Activated CD4-positive, alpha-beta T cell treated with anti-CD3 and anti-CD28 coated beads for 48 hours (primary cell): ENCODE measurements at places on chromosomes 6 and 20.
A peak's percentile ranks its signal among the peaks of the same experiment; 100 is the strongest.

DNA sequence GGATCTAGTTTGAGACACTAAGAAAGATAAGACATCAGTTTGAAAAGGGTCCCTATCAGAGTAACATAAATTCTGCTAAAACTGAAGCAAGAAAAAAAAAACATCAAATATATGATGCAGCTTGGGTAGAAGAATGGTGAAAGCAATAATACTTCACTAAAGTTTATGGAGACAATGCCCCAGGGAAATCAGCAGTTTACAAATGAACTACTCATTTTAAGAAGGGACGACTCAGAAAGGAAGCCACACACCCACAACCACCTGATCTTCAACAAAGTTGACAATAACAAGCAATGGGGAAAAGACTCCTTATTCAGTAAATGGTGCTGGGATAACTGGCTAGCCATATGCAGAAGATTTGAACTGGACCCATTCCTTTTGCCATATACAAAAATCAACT lies 143.5 kb downstream of the TPBG start:
- DNase-seq, result no peak

DNA sequence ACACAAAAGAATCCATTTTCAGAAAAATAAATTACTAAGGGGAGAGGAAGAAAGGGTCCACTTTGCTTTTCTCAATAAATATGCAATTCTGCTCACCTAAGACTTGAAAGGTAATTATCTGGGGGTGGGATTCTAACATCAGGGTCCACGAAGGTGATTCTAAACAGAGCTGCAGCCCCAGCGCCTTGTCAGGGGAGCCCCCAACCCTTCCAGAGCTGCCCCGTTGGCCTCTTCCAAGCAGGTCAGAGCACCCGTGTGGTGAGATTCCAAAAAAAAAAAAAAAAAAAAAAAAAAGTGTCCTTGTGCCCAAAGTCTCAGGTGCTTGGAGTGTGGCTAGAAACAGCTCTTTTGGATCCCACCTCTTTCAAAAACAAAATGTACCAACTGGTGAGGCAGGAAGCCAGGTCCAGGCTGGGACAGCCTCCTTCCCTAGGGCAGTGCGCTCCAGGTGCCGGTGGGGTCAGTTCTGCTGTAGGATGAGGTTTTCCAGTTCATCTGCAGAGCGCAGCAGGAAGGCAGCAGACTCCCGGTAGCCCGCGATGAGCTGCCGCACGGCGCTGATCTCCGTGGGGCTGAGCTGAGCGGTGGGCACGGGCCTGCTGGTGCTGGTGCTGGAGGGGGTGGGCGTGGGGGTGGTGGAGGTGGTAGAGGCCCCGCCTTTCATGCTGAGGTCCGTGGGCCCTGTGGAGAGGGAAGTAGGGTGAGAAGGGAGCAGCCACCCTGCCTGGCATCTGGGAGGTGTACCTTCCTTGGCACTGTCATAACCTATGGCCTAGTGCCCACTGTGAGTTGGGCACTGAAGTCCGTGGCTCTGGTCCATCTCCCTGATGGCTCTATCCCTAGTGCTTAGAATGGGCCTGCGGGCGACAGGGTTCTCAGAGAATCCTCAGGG lies 89.3 kb downstream of the ASXL1 start:
- no peak for DNase-seq

GRCh38 chr6:143762126-143762525 lies 81.0 kb upstream of the LTV1 start:
- no peak for DNase-seq

DNA sequence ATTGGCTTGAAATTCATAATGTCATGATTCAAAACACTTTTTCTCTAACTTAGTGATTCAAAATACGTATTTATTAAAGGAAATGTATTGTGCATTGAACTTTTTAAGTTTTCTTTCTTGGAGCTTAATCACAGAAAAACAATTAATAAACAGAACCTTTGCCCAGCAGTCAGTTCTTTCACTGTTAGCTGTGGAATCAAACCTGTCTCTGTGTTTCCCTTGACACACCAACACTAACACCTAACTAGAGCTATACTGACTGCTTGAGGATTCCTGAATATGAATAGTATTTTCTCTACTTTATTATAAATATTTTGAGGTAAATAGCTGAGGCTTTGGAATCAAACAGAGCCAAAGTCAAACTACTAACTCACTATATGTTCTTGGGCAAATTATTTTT lies 296.4 kb downstream of the HIVEP2 start:
- DNase-seq, result no peak

DNA sequence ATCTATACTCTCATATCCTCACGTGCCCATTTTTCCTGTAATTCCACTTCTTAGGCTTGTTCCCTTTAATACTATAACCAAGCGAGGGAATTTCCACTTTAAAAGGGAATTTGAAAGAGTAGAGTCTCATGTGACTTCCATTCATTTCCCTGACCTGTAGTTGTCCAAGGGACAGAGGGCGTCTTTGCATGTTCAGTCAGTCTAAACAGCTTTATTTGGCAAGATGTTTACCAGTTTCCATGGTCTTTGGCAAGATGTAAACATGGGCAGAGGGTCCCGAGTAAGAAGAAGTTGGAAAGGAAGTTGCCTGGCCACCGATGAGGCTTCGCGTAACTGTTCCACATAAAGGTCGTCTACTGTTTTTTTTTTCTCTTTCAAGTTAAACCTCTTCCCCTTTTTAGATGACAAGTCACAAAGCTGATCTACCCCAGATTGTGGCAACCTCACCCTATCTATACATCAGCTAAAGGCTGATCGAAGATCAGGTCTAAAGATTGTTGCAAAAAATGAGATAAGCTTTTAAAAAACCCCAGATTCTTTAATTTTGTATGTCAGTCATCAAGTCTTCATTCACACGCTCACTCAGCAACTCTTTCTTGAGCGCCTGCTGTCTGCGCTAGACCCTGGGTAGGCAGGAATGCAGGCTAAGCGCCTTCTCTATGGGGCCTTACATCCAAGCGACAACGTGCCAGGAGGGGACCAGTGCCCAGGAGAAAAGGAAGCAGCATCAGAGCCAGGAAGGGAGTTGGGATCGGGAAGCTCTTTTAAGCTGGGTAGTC lies 31.7 kb upstream of the CCR6 start:
- no peak for DNase-seq

- DNase-seq, result no peak
These were observed 1.1 kb downstream of the VAPB start for GRCh38 chr20:58389968-58390658.

- no peak for DNase-seq
These were observed 57.2 kb downstream of the CEP43 start for GRCh38 chr6:167056370-167056769.

DNA sequence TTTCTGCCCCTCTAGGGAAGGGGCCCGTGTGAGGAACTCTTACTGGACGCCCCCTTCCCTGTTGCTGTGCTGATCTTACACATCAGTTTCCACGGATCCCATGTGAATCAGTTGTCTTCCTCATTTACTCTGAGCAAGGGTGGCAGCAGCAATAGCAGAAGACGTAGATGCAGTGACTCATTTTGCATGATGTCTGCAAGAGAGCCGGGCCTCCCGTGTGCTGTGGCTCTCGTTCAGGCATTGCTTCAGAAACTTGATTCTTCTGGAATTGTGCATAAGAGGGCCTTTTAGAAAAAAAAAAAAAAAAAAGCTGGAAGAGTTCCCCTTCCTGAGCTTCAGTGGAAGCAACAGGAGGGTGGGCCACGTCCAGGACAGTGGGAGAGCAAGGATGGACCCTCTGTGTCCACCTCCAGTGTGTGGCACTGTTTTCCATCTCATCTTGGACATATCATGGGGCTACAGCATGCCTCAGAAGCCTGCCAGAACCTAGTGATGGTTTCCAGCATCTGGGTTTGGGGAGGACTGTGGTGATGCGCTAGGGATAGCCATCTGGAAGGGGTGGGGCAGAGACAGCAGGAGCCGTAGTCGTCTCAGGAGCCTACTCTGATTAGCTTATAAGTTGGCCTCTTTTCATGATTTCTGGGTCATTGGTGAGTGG lies 62.1 kb downstream of the FOXO3 start:
- no peak for DNase-seq

- DNase-seq, result no peak
These were observed 62.8 kb upstream of the APCDD1L start for GRCh38 chr20:58577871-58578598.

- no peak for DNase-seq
These were observed 20.2 kb downstream of the MRPL14 start for GRCh38 chr6:44107017-44107416.

DNA sequence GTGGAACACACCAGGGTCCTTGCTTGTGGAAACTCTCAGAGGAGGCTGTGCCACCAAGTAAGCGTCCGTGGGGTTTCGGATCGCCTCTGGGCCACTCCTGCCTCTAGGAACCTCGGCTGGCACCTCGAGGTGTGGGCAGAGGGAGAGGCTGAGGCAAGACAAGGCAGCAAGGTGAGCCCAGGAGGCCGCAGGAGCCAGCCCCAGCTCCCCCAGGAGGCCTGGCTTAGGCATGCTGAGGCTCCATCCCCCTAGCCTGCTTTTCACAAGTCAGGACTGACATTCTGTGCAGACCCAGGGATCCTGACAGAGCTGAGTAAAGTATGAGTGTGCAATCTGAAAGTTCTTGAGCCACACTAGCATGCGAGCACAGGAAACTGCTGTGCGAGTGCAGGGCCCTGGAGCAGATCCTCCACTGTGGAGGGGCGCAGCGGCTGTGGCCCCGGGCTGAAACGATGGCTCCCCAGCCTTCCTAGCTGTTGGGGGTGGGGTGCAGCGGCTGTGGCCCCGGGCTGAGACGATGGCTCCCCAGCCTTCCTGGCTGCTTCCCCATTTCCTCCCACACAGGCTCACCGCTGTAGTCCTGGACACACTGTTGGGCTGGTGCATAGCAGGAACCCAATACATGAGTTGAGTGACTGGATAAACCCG lies 75.2 kb upstream of the CD93 start:
- no peak for DNase-seq

- DNase-seq, result peak; percentile 88
These were observed 44.6 kb downstream of the SYNJ2 start for GRCh38 chr6:158026054-158026900.

DNA sequence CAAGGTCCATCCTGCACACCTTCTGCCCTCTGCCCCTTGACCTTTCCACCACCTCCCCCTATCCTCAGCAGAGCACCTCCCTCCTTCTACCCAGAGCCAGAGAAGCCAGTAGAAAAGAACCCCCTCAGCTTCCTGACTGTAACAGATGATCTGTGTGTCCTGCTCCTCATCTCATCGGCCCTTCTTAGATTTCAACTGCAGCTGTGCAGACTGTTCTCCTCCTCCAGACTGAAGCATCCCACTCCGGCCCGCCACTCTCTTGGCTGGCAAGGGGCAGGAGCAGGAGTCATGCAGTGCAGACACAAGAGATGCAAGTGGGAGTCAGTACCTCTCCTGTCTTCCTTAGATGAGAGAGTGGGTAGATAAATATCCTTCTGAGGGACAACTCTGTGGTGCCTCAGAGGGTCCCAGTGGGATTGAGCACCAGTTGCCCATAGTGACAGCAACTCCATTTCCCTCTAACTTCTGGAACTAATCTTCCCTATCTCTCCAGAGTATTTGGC lies 163.5 kb upstream of the MLN start:
- DNase-seq, result no peak

GRCh38 chr6:36149476-36149875 lies 19.2 kb downstream of the MAPK13 start:
- no peak for DNase-seq

- no peak for DNase-seq
These were observed 1.4 kb downstream of the MCM3 start for GRCh38 chr6:52283111-52283510.

- DNase-seq, result no peak
These were observed 696.5 kb upstream of the FLRT3 start for GRCh38 chr20:15033891-15034290.

GRCh38 chr20:57612436-57612835 lies 7.8 kb downstream of the ZBP1 start:
- DNase-seq, result no peak

DNA sequence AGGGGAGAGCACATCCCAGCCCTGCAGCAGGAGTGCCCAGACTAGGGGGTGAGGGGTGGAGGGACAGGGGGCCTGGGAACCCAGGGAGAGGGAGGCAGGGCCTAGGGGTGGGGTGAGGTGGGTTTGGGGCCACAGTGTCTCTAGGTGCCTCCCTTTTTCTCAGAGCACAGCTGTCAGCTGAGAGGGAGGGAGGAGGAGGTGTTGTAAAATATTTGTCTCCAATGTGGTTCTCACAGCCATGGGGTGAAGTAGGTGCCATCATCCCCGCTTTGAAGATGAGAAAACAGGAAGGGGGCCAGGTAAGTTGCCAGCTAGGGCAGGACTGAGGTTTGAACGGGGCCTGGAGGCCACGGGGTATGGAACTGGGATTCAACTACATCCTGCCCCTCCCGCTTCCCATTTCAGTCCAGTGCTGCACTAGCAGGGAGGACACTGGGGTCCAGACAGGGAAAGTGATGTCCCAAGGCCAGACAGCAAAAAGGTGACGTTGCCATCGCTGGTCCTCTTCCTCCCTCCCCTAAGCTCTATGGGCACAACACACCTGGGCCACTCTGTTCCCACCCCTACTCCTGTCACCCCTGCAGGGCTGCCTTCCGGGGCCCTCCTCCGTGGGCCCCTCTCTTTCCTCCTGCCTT lies 20.3 kb downstream of the PACSIN1 start:
- no peak for DNase-seq

- DNase-seq, result peak; percentile 85
These were observed 4.6 kb upstream of the RAE1 start for GRCh38 chr20:57346477-57346876.

- no peak for DNase-seq
These were observed 21.6 kb downstream of the NRSN1 start for GRCh38 chr6:24147511-24148153.

GRCh38 chr6:70281923-70282311 lies 21.0 kb downstream of the COL9A1 start:
- DNase-seq, result no peak

DNA sequence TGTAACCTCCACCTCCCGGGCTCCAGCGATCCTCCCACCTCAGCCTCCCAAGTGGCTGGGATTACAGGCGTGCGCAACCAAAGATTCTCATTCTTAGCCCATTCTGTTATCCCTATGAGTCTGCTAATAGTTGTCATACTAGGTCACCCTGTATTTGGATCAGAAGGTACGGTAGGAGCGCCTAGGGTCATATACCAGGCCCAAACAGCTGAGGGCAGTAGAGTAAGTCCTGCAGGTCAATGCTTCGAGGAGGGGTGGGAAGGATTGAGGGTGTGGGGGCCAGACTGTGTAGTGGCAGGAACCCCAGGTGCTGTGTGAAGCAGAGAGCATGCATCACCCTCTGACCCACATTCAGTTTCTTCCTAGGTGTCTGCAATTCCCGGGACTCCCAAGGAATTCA lies 22.7 kb upstream of the POU5F1 start:
- no peak for DNase-seq
